ENCODE measurements at places on chromosomes 6 and 20. TPM values are rescaled to one million over a fixed set of nuclear protein-coding genes. Genes with fewer than 3 reads are reported as not detected.

TCP11 gene
- total RNA-seq: 0.72 TPM

DNA sequence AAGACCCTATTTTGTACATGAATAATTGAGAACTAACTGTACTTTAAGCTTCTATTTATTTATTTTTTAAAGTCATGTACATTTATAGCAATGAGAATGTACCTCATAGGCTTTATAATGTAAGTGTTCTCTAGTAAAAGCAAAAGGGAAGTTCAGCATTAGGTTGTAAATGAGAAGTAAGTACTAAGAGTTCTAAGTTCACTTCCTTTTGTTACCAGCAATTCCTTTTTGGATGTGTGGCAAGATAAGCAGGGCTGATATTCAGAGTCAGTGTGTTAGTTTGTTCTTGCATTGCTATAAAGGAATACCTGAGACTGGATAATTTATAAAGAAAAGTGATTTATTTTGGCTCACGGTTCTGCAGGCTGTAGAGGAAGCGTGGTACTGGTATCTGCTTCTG lies 54.0 kb upstream of the CCN2 start:
- H3K4me1 ChIP-seq: peaks cover 5% of the 10 kb centered on the region
- no peaks in the 10 kb centered on the region for H3K27me3 ChIP-seq
- H3K4me3 ChIP-seq: no peak overlapping the region
- H3K36me3 ChIP-seq: no peaks in the 10 kb centered on the region
- no peak for DNase-seq
- H3K27ac ChIP-seq: no peak overlapping the region

DNA sequence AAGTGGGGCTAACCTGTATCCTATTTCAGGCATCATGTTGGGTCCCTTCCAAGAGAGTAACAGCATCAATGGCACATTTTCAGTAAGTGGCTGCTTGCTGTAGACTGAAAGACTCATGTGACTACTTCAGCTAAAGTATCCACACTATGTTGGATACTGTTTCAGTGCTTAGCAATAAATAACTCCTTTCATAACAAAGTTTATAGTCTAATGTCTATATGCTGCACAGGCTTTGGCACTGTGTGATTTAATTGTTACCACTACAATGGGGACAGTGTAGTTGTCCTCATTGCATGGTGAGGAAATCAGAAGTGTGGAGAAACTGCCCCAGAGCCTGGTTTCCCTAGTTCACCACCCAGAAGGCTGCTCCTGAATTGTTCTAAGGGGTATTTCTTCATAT lies 318.0 kb upstream of the PTCHD4 start:
- DNase-seq: no peak
- H3K27me3 ChIP-seq: no peaks in the 10 kb centered on the region
- peaks cover 26% of the 10 kb centered on the region for H3K4me1 ChIP-seq
- H3K27ac ChIP-seq: no peak overlapping the region
- H3K36me3 ChIP-seq: no peaks in the 10 kb centered on the region

DNA sequence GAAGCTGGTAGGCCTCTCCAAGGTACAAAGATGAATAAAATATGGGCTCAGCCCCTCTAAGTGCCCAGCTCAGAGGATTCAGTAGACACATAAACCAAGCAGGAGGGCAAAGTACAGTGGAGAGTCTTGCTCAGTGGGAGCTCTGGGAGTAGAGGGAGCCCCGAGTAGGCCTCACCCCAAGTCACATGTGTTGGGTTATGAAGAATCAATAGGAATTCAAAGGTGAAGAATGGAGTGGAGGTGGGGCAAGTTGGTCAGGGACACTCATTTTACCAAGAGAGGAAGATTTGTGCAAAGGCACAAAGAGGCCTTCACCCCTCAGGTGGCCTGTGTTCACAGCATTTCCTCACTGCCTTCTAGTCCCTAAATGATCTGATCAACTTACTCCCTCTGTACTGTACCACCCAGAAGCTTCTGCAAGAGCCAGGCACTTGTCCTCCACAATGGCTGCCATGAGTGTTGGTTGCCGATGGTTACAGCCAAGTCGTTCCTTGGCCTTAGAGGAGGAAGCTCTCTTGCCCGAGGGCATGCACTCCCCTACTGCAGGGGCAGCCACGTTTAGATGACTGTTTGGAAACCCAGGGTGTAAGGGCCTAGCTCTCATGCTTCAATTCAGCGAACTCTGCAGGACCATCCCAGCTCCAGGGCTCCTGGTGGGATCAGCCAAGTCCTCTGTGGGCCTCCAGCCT lies 6.7 kb upstream of the CDKN1A start:
- H3K4me3 ChIP-seq: no peak overlapping the region
- H3K27me3 ChIP-seq: no peaks in the 10 kb centered on the region
- H3K36me3 ChIP-seq: no peaks in the 10 kb centered on the region

- no peaks in the 10 kb centered on the region for H3K36me3 ChIP-seq
- no peak for DNase-seq
- no peaks in the 10 kb centered on the region for H3K4me1 ChIP-seq
These were observed 15.7 kb upstream of the UNC93A start for GRCh38 chr6:167275436-167275835.

DNA sequence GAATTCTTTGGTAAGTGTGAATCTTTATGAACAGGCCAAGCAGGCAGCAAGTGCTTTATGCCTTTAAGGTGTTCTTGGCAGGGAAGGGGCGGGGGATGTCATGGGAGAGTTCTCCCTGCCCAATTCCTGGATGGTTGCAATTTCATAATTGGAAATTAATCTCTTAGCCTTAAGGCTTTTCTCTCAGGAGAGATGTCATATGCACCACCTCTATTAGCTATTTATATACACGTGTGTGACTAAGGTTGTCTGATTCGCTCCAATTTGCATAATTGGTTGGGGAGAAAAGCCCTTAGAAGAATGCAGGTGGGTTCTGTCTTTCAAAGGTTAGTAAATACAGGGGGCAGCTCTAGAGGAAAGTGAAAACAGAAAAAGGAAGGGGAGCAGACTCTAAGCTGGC lies 5.2 kb upstream of the ENPP5 start:
- no peaks in the 10 kb centered on the region for H3K4me1 ChIP-seq
- no peak for DNase-seq
- H3K4me3 ChIP-seq: no peak overlapping the region
- H3K36me3 ChIP-seq: no peaks in the 10 kb centered on the region
- no peak overlapping the region for H3K27ac ChIP-seq

DCBLD1 gene
- 22.1 TPM for total RNA-seq

DNA sequence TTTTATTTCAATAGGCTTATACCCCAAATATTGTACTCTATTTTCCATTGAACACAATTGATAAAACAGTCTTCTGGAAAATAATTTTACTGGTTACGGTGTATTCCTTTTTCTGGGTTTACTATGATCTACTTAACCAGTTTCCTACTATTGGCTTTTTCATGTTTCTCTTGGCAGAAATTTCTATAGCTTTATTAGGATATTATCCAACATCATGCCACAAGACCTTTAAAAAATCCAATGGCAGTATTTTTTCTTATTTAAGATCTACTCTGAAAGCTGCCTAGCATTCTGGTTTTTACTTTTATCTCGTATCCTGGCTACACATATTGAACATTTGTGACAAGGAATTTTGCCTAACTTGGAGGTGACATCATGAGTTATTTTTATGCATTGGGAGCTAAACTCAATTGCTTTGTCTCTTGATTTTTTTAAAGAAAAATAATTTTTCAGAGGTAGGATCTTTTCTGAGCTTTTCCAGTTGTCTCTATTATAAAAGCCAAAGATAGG lies 45.5 kb downstream of the SLC9A8 start:
- no peak overlapping the region for H3K27ac ChIP-seq
- peaks cover 7% of the 10 kb centered on the region for H3K4me1 ChIP-seq
- peaks cover 3% of the 10 kb centered on the region for H3K36me3 ChIP-seq
- no peak for DNase-seq

DNA sequence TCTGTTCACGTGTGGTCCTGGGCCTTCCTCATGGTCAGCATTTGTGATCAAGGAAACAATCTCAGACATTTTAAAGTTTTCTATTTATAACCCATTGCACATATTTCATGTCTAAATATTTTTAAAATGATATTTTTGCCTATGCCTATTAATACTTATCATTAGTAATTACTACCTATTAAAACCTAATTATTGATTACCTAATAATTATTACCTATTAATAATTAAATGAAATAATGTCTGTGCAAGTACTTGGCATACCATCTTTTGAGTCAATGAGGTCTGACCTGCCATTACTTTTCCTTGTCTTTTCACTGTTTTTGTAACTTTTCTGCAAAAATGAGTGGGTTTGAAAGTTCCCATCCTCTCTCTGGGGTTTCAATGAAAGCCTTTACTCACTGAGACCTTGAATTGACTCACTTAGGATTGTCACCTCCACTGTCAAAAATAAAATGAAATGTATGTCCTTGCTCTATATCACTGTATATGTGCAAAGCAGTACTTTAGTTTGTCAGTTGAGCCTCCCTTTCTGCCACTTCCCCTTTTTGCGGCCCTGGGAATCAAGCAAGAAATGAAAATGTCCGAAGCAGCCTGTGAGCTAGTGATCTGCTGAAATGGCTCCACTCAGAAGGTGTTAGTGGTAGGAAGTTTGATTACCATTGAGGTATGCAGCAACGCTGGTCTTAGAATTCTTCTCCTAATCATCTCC lies 87.8 kb downstream of the L3MBTL3 start:
- H3K4me3 ChIP-seq: no peak overlapping the region
- DNase-seq: no peak
- no peaks in the 10 kb centered on the region for H3K4me1 ChIP-seq
- H3K27me3 ChIP-seq: no peaks in the 10 kb centered on the region
- no peak overlapping the region for H3K27ac ChIP-seq

DNA sequence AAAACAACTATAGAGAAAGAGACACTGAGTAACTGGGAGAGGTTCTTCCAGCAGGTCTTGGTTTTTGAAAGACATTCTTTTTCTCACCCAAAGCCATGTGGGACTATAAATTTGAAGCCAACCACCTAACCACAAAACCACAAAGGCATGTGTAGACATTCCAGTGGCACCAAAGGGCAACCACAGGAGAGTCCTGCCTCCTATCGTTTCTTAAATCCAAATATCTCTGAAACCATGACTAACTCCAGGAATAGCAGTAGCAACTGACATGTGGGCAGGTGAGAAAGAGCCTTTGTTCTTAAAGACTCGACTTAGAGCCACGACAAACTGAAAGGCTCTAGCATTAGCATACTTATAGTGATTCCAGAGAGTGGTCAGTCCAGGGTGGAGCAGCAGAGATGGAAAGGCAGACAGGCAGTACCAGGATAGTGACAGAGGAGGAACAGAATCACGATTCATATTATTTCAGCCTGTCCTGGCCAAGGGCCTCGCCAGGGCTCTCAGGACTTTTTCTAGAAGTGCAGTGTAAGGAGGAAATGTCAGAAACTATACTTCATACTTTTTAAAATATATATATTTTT lies 9.4 kb upstream of the COL9A1 start:
- H3K27ac ChIP-seq: no peak overlapping the region
- no peak overlapping the region for H3K4me3 ChIP-seq
- DNase-seq: no peak
- H3K36me3 ChIP-seq: no peaks in the 10 kb centered on the region
- peaks cover 45% of the 10 kb centered on the region for H3K27me3 ChIP-seq

MSH5 gene
- total RNA-seq: 12.4 TPM

DNA sequence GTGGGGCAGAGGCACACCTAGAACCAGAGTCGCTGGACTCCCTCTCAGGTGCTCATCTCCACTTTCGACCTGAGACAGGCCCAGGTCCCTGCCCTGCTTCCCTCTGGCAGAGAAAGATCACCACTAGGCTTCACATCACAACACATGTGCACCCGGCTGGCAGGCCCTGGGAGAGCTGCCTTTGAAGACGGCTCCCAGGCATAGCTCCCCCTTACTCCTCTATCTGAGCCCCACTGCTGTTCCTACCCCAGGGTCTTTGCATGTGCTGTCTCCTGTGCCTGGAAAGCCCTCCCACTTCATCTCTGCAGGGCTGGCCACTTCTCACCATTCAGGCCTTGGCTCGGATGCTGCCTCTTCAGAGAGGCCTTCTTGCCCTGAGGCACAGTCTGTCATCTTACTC lies 89.2 kb downstream of the NOL4L start:
- H3K27me3 ChIP-seq: peaks cover 5% of the 10 kb centered on the region
- peaks cover 6% of the 10 kb centered on the region for H3K4me1 ChIP-seq
- H3K36me3 ChIP-seq: no peaks in the 10 kb centered on the region

DNA sequence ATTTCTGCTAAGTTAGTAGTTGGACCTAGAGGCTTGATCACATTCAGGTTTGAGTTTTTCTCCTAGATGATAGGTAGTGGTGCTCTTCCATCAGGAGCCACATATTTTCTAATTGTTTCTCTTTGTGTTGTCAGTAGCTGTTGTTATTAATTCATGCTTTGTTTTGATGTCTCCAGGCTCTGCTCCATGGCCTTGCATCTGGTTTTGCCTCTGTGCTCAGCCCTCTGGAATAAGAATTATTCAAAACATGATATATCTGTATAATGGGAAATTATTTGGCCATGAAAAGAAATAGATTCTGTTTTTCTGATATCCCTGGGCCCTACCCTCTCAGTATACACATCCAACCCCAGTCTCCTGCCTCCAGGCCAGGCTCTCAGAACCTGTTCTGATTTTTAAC lies 184.8 kb downstream of the CDC5L start:
- H3K4me3 ChIP-seq: no peak overlapping the region
- no peak overlapping the region for H3K27ac ChIP-seq
- peaks cover 2% of the 10 kb centered on the region for H3K27me3 ChIP-seq

- no peak overlapping the region for H3K4me3 ChIP-seq
- H3K36me3 ChIP-seq: no peaks in the 10 kb centered on the region
- H3K4me1 ChIP-seq: peaks cover 19% of the 10 kb centered on the region
- H3K27ac ChIP-seq: no peak overlapping the region
- no peak for DNase-seq
These were observed 318.6 kb upstream of the PRDM1 start for GRCh38 chr6:105767541-105767940.

DNA sequence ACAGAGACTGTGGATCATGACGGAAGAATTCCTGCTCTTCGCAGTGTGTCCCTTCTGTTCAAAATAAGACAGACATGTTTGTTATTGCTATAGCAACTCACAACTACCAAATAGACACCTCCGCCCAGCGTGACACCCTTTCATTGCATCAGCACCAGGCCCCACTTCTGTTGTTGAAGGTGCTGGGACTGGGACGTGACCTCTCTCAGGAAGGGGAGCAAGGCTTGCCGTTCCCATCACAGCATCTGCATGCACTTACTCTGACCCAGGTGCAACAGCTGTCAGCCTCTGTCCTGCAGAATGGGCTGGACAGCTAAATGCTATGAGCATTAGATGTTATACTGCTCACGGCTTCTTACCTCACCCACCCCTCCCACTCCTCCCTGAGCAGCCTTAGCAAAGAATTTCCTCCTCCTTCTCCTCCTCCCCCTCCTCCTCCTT lies 94.1 kb downstream of the DACT2 start:
- H3K27me3 ChIP-seq: peaks cover 3% of the 10 kb centered on the region
- H3K4me3 ChIP-seq: no peak overlapping the region
- H3K27ac ChIP-seq: no peak overlapping the region
- no peaks in the 10 kb centered on the region for H3K36me3 ChIP-seq

BPIFB3 gene
- total RNA-seq: not detected

All from osteoblast (primary cell).